RWPE1 (cell line): ENCODE measurements at places on chromosomes 11 and 22.
A peak's percentile ranks its signal among the peaks of the same experiment; 100 is the strongest.

- no peak for DNase-seq
Measured at GRCh38 chr11:62383822-62384221, 35.0 kb upstream of the SCGB1A1 start.

- no peak for DNase-seq
Measured at GRCh38 chr11:13343067-13343466, 65.5 kb downstream of the BMAL1 start.

DNA sequence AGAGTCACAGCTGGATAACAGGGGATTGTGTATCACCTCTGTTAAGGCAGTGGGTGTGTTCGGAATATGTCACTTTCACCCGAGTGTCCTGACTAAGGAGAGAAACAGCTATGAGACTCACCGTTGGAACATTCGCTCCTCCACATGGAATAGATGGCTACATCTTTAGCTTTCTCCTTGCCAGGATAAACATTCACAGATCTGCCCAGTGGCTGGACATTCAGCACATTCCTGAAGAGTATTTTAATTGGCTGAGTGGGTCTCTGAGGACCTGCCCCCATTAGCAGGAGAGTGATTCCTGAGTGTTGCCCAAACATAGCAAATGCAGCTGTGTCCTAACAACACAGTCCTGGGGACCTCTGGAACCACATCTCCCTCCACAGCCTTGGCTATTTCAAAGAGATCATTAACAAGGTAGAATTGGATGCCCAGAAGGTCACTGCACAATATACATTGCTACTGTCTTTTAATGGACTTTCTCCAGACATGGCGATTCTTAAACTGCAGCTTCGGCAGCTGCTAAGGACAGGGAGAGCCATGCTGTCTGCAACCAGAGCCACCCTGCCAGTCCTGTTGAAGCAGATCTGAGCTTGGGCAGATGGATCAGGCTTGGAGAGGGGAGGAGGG lies 435.0 kb upstream of the CADM1 start:
- DNase-seq, result no peak

DNA sequence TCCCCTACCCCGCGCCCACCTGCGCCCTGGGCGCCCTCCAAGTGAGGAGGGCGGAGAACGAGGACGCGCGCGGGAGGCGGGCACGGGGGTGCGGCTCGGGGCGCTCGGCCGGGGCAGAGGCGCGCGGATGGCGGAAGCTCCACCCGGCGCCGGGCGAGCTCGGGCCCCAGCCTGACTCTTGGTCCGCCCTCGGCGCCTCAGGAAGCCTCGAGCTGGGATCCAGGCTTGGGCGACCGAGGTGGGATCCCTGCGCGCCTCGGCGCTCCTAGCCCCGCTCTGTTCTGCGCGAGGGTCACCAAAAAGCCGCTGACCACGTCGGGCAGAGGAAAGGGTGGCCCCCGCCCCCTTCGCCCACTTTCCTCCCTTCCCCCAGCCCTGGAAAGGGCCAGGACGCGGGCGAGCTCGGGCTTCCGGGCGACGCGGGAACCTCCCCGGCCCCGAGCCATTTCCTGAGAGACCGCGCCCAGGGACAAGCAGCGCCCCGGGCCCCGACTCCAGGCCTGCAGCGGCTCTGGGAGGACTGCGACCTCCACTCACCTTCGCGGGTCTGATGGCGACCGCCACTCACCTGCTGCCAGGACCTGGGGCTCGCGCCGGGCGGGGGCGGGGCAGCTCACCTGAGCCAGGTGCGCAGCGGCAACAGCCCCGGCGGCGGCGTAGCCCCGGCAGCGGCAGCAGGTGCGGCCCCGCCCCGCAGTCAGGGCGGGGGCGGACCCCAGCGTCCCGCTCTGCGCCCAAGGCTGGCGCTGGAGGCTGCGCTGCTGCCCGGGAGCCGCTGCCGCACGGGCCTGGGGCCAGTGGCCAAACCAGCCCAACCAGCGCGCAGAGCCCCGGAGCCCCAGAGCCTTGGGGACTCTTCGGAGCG lies 2.2 kb upstream of the SIGIRR start:
- peak; percentile 44 for DNase-seq

DNA sequence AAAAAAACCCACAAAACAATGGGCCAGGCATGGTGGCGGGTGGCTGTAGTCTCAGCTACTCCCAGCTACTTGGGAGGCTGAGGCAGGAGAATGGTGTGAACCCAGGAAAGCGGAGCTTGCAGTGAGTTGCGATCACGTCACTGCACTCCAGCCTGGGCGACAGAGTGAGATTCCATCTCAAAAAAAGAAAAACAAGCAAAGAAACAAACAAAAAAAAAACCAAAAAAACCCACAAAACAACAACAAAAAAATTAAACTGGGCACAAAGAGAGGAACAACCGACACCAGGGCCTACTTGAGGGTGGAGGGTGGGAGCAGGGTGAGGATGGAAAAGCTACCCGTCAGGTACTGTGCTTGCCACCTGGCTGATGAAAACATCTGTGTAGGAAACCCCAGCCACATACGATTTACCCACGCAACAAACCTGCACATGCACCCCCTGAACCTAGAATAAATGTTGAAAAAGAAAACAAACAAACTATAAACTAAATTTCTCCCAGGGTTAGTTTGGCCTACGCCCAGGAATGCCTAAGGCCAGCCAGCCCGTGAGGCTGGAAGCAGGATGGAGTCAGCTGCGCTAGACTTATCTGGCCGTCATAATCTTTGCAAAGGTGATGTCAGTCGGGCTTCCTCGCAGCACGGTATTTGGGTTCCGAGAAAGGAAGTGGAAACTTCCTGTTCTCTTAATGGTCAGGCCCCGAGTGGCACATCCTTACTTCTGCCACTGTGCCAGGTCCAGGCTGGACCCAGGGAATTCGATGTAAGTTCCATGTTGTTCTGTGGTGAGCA lies 21.9 kb upstream of the CYB5R3 start:
- DNase-seq, result no peak

DNA sequence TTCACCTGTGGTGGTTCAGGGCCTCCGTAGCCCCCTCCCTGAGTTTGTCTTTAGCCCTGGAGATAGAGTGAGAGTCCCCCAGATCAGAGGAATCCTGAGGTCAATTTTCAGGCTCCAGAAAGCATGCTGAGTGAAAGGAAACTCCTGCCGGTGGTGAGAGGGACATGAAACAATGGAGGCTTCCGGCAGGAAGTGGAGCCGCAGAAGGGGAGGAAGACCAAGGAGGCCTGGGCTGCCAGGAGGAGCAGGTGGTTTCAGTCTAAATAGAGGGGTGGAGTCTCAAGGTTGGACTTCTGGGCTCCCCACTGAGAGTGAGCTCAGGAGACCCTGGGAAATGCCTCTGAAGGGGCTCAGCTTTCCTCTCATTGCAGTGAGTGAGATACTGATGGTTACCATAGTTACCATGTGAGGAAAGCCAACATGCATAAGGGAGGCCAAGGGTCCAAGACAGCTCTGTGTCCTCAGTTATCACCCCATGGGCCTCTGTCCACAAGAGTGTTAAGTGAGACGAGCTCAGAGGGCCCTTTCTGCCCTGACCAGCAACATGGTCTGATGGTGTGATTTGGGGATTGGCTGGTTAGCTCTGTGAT lies 10.7 kb downstream of the SLCO2B1 start:
- no peak for DNase-seq

DNA sequence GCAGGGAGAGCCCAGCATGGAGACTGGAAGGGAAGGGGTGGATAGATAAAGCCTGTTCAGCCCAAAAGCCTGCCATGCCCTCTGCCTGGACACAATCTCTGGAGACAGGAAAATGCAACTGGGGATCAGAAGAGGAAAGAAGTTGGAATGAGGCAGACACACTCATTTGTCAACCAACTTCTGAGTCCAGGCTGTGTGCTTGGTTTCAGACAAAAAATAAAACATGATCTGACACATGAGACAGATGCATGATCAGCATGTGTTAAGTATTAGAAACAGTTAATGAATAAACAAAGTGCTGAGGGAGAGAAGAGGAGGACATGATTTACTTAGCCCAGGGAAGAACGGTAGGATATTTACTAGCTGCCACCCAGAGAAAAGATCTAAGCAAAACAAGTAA lies 839 bp downstream of the LRRN4CL start:
- no peak for DNase-seq

GRCh38 chr11:24056051-24056450 lies 440.8 kb upstream of the LUZP2 start:
- DNase-seq, result no peak

GRCh38 chr11:63552921-63553320 lies 10.3 kb downstream of the PLAAT2 start:
- DNase-seq, result no peak

- no peak for DNase-seq
Measured at GRCh38 chr11:70630816-70631623, 232.7 kb downstream of the CTTN start.

GRCh38 chr22:31393893-31394292 lies 5.5 kb upstream of the DRG1 start:
- no peak for DNase-seq

DNA sequence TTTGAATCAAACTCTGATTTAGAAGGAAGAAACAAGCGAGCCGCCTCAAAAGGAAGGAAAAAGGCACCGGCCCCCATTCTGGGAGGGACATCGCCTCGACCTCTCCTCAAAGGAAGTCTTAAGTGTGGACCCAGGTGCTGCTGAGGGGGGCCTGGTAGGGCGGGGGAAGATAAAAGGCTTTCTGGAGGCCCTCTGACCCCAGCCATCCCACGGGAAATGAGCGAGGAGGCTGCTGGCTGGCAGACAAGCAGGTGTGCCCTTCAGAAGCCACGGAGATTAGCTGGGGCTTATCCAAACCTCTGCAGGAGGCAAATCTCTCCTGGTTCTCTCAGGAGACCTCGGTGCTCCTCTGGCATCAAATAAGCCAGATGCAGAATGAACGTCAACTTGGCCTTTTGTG lies 171.4 kb upstream of the BLID start:
- DNase-seq, result no peak

GRCh38 chr11:96267496-96268032 lies 75.4 kb downstream of the MAML2 start:
- DNase-seq, result no peak

GRCh38 chr11:31863170-31863832 lies 52.2 kb upstream of the PAX6 start:
- no peak for DNase-seq

- no peak for DNase-seq
Measured at GRCh38 chr11:16797776-16798175, 59.3 kb downstream of the C11orf58 start.

DNA sequence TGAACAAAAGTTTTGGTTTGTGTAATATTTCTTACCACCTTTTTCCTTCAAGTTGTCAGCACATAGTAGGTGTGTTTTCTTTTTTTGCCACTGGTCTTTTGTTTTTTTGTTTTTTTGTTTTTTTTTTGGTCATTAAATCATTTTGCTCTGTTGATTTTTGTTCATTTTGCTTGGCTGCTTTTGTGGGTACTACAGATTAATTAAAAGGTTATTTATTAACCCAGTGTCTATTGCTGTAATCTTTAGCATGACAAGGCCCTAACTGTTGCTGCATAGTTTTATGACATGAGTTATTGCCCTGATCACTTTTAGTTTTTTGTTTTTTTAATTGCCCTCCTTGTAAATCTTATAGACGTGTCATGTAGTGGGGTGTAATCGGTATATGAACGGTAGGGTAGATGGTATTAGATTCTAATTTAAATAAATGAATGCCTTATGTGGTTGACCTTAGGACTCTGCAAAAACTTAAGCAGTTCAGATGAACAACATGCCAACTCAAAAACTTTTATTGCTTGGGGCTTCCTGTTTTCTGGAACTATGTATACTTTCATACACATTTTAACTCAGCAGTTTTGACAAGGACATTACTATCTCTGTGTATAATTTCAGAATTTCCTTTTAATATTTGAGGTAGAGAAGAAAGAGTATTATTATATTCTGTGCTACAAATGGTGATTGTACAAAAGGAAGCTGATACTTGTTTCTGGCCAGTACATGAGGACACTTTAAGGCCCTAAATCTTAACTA lies 7.9 kb downstream of the EWSR1 start:
- no peak for DNase-seq

DNA sequence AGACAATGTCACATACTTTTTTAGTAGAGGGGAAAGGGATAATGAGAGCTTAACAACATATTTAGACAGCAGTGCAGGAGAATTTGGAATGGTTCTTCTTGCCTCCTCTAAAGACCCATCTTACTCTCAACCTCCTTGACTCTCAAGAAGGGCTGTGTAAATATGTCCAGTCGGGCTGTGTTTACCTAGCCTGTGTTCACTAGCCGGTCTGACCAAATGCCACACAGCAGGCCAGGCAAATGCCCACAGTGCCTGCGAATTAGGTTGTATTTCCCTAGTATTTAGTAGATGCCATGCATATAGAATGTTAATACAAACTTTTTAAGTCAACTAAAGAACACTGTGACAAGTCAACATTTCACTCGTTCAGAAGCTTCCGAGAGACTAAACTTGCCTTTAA lies 51.4 kb upstream of the MTMR2 start:
- no peak for DNase-seq

DNA sequence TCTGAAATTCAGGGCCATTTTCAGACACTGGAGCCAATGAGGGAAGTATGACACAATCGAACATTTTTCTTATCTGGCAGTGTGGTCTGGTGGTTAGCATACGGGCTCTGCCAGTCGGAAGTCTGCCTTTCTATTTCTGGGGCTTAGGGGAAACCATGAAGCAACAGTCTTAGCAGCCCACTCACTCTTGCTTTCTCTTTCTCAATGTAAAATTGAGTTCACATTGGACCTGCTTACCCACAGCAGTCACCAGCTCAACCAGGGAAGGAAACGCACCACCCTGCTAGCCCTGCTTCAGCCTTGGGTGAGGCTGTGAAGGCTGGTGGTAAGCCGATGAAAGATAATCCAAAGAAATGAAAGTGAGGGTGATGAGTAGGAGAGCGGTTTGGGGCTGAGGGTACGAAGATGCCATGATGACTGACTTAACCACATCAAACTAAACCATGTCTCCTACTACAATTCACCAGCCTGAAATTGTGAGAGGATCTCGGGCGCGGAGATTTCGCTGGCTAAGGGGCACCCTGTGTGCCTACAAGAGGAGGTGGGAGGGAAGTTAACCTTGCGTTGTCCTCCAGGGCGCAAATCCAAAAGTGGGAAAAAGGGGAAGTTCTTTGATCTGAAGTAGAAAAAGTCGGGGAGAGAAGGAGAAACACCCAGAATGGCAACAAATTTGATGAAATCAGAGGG lies 2.0 kb upstream of the LMO2 start:
- DNase-seq, result no peak

GRCh38 chr11:18229501-18229900 lies 7.1 kb downstream of the SAA4 start:
- DNase-seq, result no peak

DNA sequence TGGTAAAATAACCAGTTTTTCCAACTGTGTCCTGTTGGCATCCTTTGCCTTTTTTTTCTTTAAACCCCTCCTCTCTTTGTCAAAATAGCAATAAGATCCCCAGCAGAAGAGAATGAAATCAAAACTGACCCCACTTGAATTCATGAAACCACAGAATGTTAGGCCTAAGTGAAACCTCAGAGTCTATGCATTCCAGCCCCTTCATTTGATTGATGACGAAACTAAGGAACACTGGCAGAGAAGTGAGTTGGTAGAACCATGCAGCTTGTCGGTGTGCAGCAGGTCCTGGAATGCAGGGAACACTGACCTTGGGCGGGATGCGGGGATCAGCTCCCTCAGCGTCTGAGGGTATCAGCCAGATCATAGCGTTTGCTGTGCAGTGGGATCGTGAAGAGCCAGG lies 57.5 kb downstream of the GRK3 start:
- no peak for DNase-seq

GRCh38 chr11:122032317-122032716 lies 83.7 kb downstream of the BLID start:
- DNase-seq, result no peak
